ENCODE measurements at places on chromosomes 7 and 10.

DNA sequence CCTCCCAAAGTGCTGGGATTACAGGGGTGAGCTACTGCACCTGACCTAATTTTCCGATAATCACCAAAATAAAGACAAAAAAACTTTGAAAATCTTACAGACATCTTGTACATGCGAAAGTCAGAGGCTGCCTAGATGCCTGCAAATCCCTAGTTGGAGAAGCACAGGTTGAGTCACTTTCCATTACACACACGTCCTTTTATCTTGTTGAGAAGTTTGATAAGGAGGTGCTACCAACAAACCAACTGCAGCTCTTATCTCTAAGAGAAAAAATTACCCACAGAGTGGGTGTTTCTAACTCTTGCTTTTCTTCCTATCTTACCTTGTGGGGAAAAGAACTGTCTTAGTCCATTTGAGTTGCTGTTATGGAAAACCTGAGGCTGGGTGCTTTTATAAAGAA, 589.8 kb downstream of the GALNT17 start:
- no peak for DNase-seq

GRCh38 chr10:28113202-28113601, 114.3 kb upstream of the ODAD2 start:
- no peak for DNase-seq

DNA sequence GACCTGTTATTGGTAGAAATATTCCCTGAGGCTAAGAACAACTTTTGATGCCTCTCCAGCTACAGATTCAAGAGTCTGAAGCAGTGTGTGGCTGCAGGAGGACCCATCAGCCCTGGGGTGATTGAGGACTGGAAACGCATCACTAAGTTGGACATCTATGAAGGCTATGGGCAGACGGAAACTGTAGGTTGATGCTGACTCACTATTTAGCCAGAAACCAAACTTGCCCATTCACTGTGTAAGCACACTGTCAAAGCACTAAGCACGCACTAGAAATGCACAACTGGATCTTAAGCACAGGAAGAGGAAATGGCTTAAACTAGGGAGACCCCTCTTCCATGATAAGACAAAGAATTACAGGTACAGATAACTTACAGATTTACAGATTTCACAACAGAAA, 20.8 kb downstream of the ACSM6 start:
- DNase-seq, result no peak

DNA sequence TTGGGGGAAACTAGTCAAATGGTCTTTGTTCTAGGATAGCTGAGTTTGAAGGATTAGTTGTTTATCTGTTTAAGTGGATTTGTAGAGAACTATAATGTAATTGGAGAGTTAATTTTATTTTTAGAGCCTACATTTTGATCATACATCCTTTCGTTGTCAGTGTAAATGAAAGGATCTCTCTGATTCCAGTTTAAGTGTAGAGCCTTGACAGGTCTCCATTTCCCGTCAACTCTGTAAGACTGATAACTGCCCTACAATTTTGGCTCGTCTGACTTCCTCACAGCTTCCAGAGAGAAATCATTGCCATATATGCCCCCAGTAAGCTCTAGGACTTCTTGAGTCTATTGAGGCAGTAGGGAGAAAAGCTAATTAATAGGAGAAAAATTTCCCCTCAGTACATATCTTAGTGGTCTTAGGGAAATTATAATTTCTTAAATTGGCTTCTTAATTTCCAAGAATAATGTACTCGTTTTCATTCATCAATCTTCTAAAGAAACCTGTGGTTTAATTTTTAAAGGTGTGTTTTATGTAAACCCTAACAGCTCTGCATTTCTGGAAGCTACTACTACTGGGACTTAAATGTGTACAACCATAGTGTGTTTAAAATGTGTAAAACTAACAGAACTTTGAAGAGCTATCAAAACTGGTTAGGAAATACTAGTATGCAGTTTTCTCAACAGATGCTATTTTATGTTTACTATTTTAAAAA, 3.8 kb downstream of the KMT2E start:
- DNase-seq, result no peak

GRCh38 chr7:153628825-153629224, 423.4 kb upstream of the DPP6 start:
- DNase-seq, result no peak

GRCh38 chr7:8109196-8110022, 140.8 kb downstream of the GLCCI1 start:
- DNase-seq, result no peak

DNA sequence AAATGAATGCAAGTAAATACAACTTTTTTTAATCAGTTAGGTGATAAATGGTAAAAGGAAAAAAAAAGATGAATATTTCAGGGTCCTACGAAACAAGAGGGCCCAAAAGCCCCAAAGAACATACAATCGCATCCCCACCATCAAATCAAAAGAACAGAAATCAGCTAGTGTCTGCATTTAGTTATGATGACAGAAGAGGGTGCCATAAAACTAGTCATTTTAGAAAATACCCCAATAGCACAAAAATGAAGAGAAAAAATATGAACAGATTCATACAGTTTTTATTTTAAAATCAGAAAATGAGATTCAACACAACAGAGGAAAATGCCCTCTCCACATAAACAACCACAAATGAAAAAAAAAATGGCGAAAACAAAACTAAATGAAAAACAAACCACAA, 905.5 kb downstream of the REEP3 start:
- DNase-seq, result no peak

DNA sequence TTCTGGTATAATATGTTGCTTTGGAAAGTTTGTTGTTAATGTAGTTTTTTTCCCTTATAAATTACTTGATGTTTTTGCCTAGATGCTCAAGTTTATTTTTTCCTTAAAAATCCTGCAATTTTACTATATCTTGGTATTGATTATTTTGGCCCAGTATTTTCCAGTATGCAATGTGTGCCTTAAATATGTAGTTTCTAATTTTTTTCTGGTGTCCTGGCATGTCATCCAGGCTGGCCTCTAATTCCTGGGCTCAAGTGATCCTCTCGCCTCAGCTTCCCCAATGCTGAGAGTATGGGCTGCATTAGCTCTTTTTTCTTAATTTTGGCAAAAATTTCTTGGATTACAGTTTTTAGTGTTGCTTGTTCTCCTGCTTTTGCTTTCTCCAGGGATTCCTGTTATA, 57.6 kb downstream of the BMPR1A start:
- no peak for DNase-seq

DNA sequence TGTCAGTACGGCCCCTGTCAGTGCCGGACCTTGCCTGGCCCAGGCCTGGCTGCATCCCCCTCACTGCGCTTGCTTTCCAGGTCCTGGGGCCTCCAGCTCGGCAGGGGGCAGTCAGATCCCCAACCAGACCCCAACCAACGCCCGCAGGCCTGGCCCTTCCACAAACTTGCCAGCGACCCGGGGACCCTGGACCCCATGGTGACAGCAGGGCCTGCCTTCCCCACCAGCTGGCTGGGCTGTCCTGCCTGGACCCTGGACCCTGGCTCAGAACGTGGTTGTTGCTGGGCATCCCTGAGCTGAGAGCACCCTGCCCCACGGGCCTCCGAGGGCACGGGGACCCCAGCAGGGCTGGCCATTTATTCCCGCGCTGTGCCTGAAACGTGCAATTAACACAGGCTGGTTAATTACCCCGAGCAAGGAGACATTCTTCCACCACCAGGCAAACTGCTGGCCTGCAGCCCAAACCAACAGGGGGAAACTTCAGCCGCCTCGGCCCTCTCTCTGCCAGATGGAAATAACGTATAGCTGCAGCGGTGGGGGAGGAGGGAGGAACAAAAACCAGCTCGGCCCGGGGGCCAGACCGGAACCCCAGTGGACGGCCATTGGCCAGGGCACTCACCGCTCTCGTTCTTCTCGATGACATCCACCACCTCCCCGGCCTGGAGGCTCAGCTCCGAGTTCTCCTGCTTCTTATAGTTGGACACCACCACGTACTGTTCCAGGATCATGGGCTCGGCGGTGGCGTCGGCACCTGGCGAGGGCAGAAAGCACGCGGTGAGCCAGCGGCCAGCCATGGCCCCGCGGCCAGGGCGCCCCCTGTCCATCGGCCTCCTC, 167.1 kb downstream of the NEURL1 start:
- DNase-seq, result no peak

DNA sequence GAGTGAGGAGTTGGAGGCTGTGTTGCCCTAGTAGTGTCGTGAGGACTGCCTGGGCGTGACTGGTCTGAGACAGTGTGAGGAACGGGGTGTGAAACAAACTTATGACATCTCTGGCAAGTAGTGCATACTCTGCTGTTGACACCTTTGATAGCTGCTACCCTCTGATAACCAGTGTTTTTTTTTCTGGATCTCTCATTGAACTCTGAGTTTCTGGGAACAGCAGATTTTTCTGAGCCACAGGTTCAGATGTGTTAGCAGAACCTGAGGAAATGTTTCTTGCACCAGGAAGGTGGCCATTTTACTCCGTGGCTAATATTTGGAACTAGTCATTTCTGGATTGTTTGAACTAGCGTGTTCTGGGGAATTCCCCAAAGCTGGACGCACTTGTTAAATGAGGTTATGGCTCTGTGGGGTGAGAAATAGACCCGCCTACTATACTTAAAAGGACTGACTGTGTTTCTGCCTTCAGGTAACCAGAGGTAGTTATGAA, 52.9 kb downstream of the AUTS2 start:
- DNase-seq, result no peak

DNA sequence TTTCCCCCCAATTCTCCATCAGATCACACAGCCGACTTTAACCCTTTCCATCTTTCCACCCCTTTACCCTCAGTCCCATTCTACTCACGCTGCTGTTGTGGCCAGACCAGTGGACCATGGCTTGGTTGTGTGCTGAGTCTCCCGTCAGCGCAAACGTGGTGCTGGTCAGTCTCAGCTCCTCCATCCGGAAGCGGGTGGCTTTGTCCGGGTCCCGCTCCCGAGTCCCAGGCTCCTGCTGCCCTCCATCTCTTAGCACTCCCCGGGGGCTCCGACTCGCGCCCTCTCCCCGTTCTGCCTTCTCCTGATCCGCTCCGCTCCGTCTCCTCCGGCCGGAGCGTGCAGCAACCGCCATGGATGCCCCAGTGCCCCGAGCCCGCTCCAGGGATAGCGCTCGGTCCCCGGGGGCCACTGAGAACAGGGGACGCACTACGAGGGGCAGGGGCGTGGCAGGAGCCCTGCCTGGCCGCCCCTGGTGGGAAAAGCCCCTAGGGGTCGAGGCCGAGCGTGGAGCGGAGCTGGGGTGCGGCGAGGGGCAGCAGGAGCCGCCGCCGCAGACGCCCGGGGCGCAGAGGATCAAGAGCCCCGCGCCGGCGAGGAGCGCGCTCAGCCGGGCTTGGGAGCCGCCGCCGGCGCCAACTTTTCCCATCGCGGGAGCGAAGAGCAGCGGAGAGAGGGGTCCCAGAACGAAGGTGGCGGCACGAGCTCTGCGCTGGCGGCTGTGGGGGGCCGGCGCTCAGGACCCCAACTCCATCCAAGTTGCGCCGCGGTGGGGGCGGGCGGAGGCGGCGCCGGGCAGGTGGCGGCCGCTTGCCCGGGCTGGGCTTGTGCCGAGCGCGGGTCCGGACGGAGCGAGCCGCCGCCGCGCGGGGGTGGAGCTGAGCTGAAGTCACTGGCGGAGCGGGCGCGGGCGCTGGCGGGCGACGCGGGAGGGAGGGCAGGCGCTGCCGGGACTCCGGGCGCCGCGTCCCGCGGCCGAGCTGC, at the start of gene SORCS1:
SORCS1 (minus strand) TSS at position 826 of the 981 bp plus-strand sequence.
- no peak for DNase-seq

- no peak for DNase-seq
Measured at GRCh38 chr10:30877111-30877510, 154.6 kb downstream of the ZNF438 start.

GRCh38 chr10:117653170-117653515, 110.6 kb downstream of the EMX2 start:
- no peak for DNase-seq

DNA sequence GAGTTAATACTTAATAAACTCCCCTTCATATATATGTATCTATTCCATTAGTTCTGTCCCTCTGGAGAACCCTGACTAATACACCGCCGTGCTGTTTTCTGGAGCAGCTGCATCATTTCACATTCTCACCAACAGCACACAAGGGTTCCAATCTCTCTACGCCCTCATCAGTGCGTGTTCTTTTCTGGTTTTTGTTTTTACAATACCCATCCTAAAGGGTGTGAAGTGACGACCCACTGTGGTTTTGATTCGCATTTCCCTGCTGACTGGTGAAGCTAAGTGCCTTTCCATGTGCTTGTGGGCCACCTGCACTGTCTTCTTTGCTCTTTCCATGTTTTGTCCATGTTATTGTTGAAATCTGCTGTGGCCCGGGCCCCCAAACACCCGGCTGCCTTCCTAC, 11.0 kb upstream of the INSIG1 start:
- no peak for DNase-seq

- DNase-seq, result no peak
Measured at GRCh38 chr10:24034571-24034970, 174.4 kb upstream of the KIAA1217 start.

DNA sequence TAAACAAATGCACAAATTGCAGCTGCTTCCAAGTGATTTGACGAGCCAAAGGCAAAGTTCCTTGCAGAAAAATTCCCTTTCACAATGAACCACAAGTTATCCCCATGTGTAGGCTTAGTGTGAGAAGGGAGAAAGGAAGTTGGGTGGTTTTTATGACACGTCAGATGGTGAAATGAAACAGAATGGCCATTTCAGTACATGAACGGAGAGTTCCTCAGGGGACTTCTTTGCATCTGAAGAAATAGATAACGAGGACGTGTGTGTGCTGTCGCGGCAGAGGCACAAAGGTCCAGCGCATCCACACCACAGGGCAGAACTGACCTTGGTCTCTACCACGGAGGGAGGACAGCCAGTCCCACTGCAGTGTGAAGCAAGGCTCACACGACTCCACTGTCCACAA, 135.9 kb downstream of the PAXIP1 start:
- DNase-seq, result no peak

GRCh38 chr7:130896898-130897514, 163.0 kb upstream of the KLF14 start:
- DNase-seq, result peak; percentile 68

DNA sequence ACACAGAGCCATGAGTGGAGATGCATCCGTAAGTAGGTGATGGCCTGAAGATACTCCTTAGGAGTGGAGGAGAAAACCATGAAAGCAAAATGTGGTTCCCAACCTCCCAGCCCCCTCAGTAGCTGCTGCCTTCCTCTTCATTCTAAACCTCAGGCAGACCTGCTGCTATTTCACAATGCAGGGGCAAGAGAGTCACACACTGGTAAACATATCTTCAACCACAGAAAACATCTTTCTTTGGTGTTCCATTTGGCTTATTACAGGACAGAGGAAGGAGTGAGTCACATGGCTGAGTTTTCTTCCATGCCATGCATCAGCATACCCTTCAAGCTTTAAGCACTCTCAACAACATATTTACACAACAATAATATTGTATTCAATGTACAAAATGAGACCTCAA, 342.1 kb downstream of the BMPER start:
- DNase-seq, result no peak

- DNase-seq, result no peak
Measured at GRCh38 chr10:36019749-36020148, 377.7 kb upstream of the FZD8 start.

Measured in T-helper 1 cell (primary cell).